Hematopoietic multipotent progenitor cell treated with erythropoietin and hydrocortisone succinate and interleukin-3 and kit ligand, for 15 days (in vitro differentiated cells): ENCODE measurements at places on chromosomes 16 and 17.

DNA sequence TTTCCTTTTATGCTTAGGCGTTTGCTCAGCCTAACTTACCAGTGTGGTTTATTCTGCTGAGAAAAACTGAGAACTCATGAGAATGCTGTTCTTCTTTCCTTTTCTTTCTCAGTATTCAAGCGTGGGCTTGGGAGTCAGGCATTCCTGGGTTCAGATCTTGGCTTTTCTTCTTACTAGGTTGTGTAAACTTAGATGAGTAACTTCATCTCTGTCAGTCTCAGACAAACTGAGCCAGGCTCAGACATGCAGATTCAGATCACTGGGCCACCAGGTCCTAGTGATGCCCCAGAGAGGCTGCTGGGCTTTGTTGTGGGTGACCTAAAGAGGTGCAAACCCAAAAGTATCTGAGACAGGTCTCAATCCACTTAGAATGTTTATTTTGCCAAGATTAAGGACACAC is 95.8 kb upstream of the MPHOSPH6 start:
- no peak for DNase-seq

DNA sequence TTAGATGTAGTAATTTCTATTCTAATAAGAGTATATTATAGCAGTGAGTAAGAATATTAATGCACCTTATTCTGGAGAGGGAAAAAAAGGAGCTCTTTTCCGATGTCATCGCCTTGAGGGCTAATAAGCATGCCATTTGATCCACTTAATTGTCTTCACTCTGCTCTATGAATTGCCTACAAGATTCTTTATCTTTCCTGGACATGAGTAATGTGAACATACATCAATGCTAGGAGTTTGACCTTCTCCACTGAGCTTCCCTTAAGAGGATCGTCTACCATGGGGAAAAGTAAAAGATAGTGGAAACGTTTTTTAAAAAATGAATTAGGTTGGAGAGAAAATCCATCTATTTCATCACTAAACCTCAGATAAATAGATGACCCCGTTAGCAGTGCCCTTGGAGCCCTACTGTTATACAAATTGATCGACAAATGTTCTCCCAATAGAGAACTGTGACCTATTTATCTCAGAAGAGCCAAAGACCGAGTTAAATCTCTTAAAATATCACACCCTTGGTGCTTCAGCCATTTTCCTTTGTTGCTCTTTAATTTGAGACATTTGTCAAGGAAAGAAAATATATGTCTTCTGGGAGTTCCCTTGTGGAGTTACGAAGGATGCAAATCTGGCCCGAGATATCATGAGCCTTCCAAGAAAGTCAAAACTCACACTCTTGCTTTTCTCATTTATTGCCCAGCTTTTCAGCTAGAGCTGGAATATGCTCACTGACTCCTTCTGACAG is 898.5 kb downstream of the KCNJ2 start:
- no peak for DNase-seq

- no peak for DNase-seq
Observed at GRCh38 chr16:10827691-10828341, 9.2 kb upstream of the TVP23A start.

DNA sequence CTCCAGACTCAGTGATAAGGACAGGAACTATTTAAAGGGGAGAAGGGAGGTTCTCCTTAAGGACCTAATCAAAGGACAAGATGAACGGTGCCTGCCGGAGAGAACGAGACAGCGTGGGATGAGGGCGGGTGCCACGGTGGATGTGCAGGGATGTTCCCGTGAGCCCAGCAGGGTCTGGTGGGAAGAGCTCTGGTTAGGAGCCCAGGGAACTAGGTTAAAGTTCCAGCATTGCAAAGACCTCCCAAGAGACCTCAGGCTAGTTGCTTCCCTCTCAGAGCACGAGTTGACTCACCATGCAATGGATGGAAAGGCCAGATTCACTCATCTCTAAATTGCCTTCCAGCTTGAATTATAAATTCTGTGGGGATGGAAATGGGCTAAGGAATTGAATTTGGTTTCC is 14.7 kb downstream of the CCR7 start:
- no peak for DNase-seq

DNA sequence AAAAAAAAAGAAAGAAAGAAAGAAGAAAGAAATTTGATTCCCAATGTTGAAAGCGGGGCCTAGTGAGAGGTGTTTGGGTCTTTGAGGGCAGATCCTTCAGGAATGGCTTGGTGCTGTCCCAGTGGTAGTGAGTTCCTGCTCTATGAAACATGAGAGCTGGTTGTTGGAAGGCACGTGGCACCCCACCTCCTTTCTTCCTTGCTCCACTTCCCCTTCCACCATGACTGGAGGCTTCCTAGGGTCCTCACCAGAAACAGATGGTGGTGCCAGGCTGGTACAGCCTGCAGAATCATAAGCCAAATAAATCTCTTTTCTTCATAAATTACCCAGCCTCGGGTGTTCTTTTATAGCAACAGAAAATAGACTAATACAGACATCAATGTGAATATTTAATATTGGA is 147.3 kb upstream of the KCNJ18 start:
- DNase-seq, result no peak

DNA sequence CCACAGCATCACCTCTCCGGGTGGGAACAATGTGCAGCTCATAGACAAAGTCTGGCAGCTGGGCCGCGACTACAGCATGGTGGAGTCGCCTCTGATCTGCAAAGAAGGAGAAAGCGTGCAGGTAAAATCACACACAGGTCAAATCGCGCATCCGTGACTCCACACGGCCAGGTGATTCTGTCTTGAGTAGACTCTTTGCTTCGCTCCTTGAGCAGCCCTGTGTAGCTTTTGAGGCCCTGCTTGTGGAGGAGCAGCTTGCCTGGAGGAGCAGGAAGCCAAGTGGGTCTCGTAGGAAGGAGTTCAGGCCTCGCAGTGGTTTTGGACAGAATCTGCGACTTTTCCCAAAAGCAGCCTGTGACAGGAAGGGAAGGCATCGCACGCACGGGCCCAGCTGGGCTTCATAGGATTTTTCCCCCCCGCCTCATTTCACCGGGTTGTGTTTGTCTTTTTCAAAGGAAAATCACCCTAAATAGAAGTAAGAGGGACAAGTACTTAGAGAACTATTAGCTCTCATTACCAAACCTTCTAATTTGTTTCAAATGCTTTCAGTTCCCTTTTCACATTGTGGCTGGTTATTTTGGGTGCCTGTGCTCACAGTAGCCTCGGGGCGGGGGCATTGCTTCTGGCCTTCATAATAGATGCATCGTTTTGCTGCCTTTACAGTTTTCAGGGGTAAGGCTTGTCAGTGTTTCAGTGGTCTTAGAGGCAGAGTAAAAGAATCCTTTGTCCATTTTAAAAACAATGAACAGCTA is 71.5 kb downstream of the SEC14L1 start:
- no peak for DNase-seq
